Spinal cord (tissue), 10 donors: ENCODE measurements at places on chromosomes 12 and 14. TPM values are rescaled to one million over a fixed set of nuclear protein-coding genes. Genes with fewer than 3 reads are reported as not detected.

TAC3 gene
- total RNA-seq, result 2.6 TPM

FOXM1 gene
- 3.0 TPM for total RNA-seq

CIROP gene
- 0.10 TPM for total RNA-seq

PYM1 gene
- 31.5 TPM for total RNA-seq

SLC25A21 gene
- total RNA-seq, result 4.5 TPM

FRMD6 gene
- 63.9 TPM for total RNA-seq

MYL6 gene
- 2,396 TPM for total RNA-seq

KCNA1 gene
- total RNA-seq, result 1.9 TPM

C14orf39 gene
- total RNA-seq, result 0.99 TPM

LMNTD1 gene
- 3.0 TPM for total RNA-seq

GNB3 gene
- total RNA-seq, result 5.1 TPM

E2F7 gene
- 3.7 TPM for total RNA-seq

OSBPL8 gene
- 54.2 TPM for total RNA-seq

KIF26A gene
- total RNA-seq, result 15.5 TPM

FGF23 gene
- total RNA-seq, result not detected

DICER1 gene
- 136 TPM for total RNA-seq

CLEC4C gene
- not detected for total RNA-seq

KCNJ8 gene
- total RNA-seq, result 12.9 TPM

SERPINA12 gene
- total RNA-seq, result not detected

FIGNL2 gene
- 0.40 TPM for total RNA-seq

RAD51AP1 gene
- 13.2 TPM for total RNA-seq

GPR135 gene
- total RNA-seq, result 6.0 TPM

RPGRIP1 gene
- 0.50 TPM for total RNA-seq

ADCY4 gene
- 3.5 TPM for total RNA-seq

OR11H12 gene
- total RNA-seq, result not detected

MEG3 gene
- 250 TPM for total RNA-seq

MYBPC1 gene
- total RNA-seq, result 13.8 TPM

VDR gene
- 0.17 TPM for total RNA-seq

SUDS3 gene
- 59.9 TPM for total RNA-seq

SLC5A8 gene
- 1.1 TPM for total RNA-seq

GLIPR1L1 gene
- total RNA-seq, result not detected

CYP27B1 gene
- 0.72 TPM for total RNA-seq

ZFP36L1 gene
- total RNA-seq, result 82.0 TPM

ANO2 gene
- 19.2 TPM for total RNA-seq

CLEC12A gene
- 0.33 TPM for total RNA-seq

TAS2R20 gene
- 3.4 TPM for total RNA-seq

MYF6 gene
- 1.1 TPM for total RNA-seq

SLCO1B3 gene
- total RNA-seq, result 2.9 TPM

PAPLN gene
- total RNA-seq, result 69.3 TPM

KLHL33 gene
- total RNA-seq, result 0.89 TPM

NEUROD4 gene
- 0.50 TPM for total RNA-seq

OTOGL gene
- 0.59 TPM for total RNA-seq
